ENCODE measurements at places on chromosomes 12 and 14.

- no peak overlapping the region for H3K27ac ChIP-seq
- H3K27me3 ChIP-seq = no peaks in the 10 kb centered on the region
- no peak for DNase-seq
- peaks cover 40% of the 10 kb centered on the region for H3K4me1 ChIP-seq
- no peaks in the 10 kb centered on the region for H3K36me3 ChIP-seq
- H3K4me3 ChIP-seq = no peak overlapping the region
These were observed 20.5 kb downstream of the TAMALIN start for GRCh38 chr12:52027085-52027843.

- no peak for DNase-seq
- H3K27ac ChIP-seq = no peak within 1 kb of the TSS
- no peaks in the 10 kb centered on the region for H3K36me3 ChIP-seq
- no peak within 1 kb of the TSS for H3K4me3 ChIP-seq
- H3K4me1 ChIP-seq = no peaks in the 10 kb centered on the region
These were observed at the start of gene KRT71 for GRCh38 chr12:52552681-52553195. TSS of gene KRT71 (minus strand) at chr12:52553145. CDS start at chr12:52553077, 68 bp downstream.

- peaks cover 13% of the 10 kb centered on the region for H3K27me3 ChIP-seq
- no peak overlapping the region for H3K27ac ChIP-seq
- DNase-seq = no peak
- no peaks in the 10 kb centered on the region for H3K4me1 ChIP-seq
- no peaks in the 10 kb centered on the region for H3K36me3 ChIP-seq
- H3K4me3 ChIP-seq = no peak overlapping the region
These were observed 1.0 kb downstream of the SLC6A12 start for GRCh38 chr12:212715-213526.

DNA sequence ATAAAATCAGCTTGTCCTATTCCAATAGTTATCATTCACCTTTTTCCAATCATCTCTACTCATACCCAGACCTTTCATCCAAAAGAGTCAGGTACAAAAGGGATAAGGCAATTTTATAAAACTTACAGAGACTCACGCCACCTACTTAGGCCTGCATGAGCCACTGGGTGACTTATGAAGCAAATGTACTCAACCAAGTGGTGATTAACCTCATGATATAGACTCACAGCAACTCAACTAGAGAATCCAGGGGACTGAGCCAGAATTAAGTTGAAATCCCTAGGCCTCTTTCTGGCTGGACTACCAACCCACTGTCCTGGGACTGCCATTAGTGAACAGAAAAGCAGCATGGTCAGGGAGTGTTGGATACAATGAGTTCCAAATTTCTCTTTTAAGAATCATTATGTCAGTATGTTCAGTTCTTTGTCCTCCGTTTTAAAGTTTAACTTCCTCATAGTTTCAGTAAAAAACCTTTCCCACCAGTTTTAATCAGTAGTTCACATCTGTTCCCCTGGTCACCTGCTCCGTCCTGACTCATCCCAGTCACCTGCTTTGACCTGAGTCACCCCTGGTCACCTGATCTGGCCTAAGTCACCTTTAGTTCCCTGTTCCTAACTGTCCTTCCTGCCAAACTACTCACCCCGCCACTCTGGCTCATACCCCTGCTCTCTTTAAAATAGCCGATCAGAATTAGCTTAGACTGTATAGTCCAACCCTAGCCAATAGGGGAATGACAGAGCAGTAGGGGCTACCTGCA is 36.8 kb downstream of the SPTSSA start:
- DNase-seq = no peak
- no peak overlapping the region for H3K27ac ChIP-seq
- H3K4me1 ChIP-seq = no peaks in the 10 kb centered on the region
- no peak overlapping the region for H3K4me3 ChIP-seq

GRCh38 chr12:122584177-122584863 is 57.3 kb downstream of the KNTC1 start:
- H3K27ac ChIP-seq = no peak overlapping the region
- no peaks in the 10 kb centered on the region for H3K27me3 ChIP-seq
- peaks cover 98% of the 10 kb centered on the region for H3K36me3 ChIP-seq
- no peak overlapping the region for H3K4me3 ChIP-seq
- no peak for DNase-seq

DNA sequence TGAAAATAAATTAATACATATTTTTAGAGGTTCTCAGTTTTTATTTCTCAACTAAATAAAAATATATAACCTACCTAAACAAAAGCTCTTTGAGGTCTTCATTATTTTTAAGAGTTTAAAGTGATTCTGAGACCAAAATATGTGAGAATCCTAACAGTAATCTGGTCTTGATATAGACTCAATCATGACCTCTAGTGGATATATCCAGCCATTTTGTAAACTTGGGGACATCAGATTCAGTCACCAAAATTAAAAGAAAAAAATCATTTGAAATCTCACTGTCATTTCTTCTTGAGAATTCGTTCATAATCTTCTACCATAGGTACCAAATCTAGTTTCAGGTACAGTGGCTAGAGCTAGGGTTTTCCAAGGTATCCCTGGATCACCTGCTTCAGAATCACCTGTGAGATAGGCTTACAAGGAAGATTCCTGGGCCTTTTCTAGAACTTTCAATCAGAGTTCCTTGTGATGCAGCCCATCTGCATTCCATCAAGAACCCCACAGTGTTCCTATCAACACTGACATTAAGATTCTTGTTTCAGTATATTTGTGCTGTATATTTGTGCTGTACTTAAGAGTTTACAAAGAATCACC is 214.9 kb downstream of the ADAMTS20 start:
- H3K4me3 ChIP-seq = no peak overlapping the region
- no peak for DNase-seq
- no peak overlapping the region for H3K27ac ChIP-seq
- H3K27me3 ChIP-seq = no peaks in the 10 kb centered on the region

GRCh38 chr14:96649327-96649601 is 147.1 kb downstream of the PAPOLA start:
- no peak for DNase-seq
- H3K36me3 ChIP-seq = no peaks in the 10 kb centered on the region
- no peaks in the 10 kb centered on the region for H3K4me1 ChIP-seq
- H3K27ac ChIP-seq = no peak overlapping the region
- H3K27me3 ChIP-seq = no peaks in the 10 kb centered on the region

DNA sequence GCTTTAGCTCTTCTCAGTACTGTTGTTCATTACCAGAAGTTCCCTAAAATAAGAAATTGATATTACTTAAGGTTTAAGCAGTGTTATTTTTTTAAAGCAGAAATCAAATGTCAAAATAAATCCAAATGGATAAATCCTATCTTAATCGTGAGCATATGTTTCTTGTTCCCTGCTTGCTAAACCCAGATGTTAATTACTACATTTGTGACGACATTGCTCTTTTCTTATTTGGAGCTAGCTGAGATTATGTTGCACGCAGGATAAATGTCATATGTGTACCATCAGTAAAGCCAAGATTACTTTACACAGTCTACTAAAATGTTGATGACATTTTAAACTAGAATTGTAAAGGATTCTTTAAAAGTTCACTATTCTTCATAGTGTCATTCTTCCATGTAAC is 157.5 kb downstream of the PLCZ1 start:
- no peaks in the 10 kb centered on the region for H3K4me1 ChIP-seq
- H3K27ac ChIP-seq = no peak overlapping the region
- no peak overlapping the region for H3K4me3 ChIP-seq
- no peaks in the 10 kb centered on the region for H3K27me3 ChIP-seq
- no peak for DNase-seq

DNA sequence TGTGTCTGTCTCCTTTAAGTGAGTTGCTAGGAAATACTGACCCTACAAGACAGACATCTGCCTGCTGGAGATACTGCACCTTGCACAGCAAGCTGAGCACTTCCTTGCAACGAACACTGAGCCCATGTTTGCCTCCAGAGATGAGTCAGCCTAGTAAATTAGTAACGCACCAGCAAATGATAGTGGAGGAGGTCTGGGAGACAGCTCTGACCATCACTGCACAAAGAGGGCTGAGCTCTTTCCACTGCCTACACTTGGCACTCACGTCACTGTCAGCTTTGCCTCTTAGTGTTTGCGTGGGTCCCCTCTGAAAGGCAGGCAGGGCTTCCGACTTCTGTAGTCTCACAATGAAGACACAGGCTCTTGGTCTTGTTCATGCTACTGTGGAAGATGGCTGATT is 109.0 kb downstream of the APAF1 start:
- no peak for DNase-seq
- no peak overlapping the region for H3K4me3 ChIP-seq
- peaks cover 7% of the 10 kb centered on the region for H3K27me3 ChIP-seq
- H3K4me1 ChIP-seq = no peaks in the 10 kb centered on the region
- no peaks in the 10 kb centered on the region for H3K36me3 ChIP-seq

DNA sequence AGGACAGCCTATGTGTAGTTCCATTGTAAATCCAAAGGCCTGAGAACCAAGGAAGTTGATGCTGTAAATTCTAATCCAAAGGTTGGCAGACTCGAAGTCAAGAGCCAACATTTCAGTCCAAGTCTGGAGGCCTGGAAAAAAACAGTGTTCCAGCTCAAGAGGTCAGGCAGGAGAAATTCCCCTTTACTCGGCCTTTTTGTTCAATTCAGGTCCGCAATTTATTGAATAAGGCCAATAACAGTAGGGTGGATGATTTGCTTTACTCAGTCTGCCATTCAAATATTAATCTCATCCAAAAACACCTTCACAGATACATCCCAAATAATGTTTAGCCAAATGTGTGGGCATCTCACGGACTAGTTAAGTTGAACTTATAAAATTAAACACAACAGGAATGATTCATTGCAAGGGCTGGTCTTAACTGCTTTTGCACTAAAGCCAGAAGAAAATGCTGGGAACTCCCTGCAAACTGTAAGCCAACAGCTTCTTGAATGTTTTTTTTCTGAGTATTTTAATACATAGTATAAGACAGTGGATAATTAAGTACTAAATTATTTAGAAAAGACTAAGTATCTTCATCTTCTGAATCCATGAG is 197.4 kb upstream of the GARIN6 start:
- no peaks in the 10 kb centered on the region for H3K27me3 ChIP-seq
- no peak overlapping the region for H3K27ac ChIP-seq
- H3K4me3 ChIP-seq = no peak overlapping the region
- no peaks in the 10 kb centered on the region for H3K4me1 ChIP-seq
- no peak for DNase-seq

DNA sequence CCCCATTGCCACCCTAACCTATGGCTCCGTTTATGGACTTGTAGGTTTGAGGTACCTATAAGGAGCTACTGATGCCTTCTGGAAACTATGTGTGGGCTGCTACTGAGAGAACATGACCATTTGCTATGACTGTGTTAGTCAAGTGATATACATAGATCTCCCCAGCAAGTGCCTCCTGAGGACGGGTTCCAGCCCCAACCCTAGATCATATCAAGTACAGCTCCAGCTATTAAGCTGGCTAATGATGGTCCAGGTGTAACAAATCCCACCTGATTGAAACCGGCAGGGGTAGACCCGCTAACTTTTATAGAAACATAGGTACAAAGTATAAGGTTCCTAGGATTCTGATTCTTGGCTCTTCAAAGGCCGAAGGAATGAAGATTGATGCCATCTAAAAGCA is 23.7 kb downstream of the NINJ2 start:
- no peaks in the 10 kb centered on the region for H3K36me3 ChIP-seq
- no peak overlapping the region for H3K4me3 ChIP-seq
- no peak for DNase-seq
- no peak overlapping the region for H3K27ac ChIP-seq
- no peaks in the 10 kb centered on the region for H3K27me3 ChIP-seq

DNA sequence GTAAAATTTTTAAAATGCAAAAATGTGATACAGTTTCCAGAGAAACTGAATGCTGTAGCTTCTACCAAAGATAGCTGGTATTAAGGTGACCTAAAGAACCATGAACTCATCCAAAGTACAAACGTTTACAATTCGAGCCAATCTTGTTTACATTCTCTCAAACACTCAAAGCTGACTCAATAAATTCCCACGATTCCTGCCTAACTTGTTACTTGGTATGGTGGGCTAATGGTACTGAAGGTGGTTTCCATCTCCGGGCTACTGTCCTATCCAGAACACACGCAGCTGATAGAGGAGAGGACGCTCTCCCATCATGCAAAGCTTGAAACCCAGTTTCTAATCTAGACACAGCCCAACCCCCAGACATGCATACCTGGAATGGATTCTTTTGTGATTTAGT is 31.5 kb downstream of the RAD9B start:
- H3K27ac ChIP-seq = no peak overlapping the region
- H3K36me3 ChIP-seq = peaks cover 73% of the 10 kb centered on the region
- no peak for DNase-seq
- H3K4me3 ChIP-seq = no peak overlapping the region
- no peaks in the 10 kb centered on the region for H3K4me1 ChIP-seq

- DNase-seq = no peak
- H3K27me3 ChIP-seq = no peaks in the 10 kb centered on the region
- H3K27ac ChIP-seq = no peak overlapping the region
- H3K36me3 ChIP-seq = no peaks in the 10 kb centered on the region
These were observed 134.2 kb upstream of the DNM1L start for GRCh38 chr12:32544893-32545292.

DNA sequence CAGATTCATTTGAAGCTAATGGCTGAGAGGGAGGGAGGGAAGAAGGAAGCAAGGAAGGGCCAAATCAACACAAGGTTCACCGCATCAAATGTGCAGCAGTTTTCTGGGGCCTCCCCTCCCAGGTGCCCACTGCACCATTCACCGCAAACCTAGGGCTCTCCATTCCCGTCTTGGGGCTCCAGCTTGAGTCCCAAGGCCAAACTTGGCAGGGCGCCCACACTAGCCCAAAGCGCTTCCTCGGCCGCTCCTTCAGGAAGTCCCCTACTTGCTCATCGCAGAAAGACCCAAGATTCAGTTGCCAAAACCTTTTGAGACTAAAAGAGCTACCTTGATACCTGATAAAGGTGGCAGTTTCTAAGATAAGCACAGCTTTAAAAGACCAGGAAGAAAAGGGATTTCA is 140.5 kb upstream of the FKBP4 start:
- no peak overlapping the region for H3K4me3 ChIP-seq
- H3K36me3 ChIP-seq = no peaks in the 10 kb centered on the region
- no peak overlapping the region for H3K27ac ChIP-seq
- no peaks in the 10 kb centered on the region for H3K4me1 ChIP-seq
- H3K27me3 ChIP-seq = no peaks in the 10 kb centered on the region

DNA sequence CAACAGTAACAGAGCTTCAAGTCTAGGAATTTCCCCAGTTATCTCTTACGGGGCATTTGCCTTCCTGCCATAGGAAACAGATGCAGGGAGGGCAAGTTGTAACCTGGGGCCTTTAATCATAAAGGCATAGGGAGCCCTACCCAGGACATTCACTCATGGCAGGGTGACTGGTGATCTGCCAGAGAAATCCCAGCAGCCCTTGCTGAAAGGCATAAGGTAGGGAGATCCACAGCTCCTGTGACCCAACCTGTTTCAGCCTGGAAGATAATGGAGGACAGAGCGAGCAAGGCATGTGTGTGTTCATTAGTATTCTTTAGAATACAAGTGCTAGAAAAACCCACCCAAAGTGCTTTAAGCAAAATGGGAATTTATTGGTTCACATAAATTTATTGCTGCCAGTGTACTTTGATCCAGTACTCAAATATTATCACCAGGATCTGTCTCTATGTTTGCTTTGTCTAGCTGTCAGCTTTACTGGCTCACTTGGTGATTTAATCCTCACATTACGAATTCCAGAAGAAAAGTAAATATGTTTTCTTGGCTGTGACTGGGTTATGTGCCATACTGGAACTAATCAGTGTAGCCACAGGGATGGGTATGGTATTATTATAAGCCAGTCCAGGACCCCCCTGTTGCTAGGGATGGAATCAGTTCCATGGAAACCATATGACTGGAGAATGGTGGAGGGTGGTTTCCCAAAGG is 21.1 kb upstream of the AKAP6 start:
- H3K4me3 ChIP-seq = no peak overlapping the region
- H3K27me3 ChIP-seq = no peaks in the 10 kb centered on the region
- no peaks in the 10 kb centered on the region for H3K36me3 ChIP-seq
- H3K4me1 ChIP-seq = no peaks in the 10 kb centered on the region
- no peak overlapping the region for H3K27ac ChIP-seq
- no peak for DNase-seq
